ENCODE measurements at places on chromosomes 3 and 15.

- peaks cover 17% of the 10 kb centered on the region for H3K27me3 ChIP-seq
- H3K27ac ChIP-seq: no peak overlapping the region
- H3K4me1 ChIP-seq: peaks cover 2% of the 10 kb centered on the region
- DNase-seq: no peak
- H3K4me3 ChIP-seq: no peak overlapping the region
Observed at GRCh38 chr15:83208367-83208661, 691 bp upstream of the HDGFL3 start.

DNA sequence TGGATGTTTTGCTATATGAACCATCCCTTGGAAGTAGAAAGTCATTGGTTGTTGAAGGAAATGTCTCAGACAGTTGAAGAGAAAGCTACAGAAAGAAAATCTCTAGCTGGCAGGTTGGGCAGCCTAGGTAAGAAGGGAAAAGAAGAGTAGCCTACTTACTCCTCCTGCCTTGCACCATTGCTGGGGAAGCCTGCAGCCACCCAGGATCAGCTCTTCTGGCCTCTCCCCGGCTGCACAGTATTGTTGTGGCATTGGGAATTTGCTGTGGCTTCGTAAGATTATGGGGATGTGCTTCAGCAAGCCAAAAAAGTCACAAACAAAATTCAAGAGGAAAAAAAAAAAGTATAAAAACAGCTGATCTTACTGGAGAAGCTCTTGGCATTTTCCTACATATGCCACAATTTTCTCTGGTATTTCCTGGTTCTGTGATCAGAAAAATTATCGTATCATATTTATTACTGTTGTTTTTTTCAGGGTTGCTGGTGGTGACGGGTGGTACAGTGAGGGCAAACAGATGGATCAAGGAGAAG, 154.2 kb downstream of the TIGIT start:
- H3K27me3 ChIP-seq: no peaks in the 10 kb centered on the region
- peaks cover 3% of the 10 kb centered on the region for H3K36me3 ChIP-seq

DNA sequence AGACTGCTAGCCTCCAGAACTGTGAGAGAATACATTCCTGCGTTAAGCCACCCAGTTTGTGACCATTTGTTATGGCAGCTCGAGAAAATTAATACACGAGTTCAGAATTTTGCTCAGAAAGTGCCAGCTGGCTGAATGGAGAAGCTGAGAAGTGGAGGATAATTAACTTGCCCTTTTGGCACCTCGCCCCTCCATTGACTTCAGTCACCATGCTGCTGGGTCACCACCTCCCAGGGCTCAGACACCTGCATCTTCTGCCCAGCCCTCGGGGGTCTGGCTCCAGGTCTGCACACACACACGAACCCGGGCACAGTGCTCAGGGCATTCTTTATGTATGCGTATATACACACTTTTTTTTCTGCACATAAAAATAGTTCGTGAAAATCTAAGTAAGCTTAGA, 32.0 kb downstream of the AMOTL2 start:
- H3K4me3 ChIP-seq: no peak overlapping the region
- H3K27ac ChIP-seq: no peak overlapping the region
- peaks cover 3% of the 10 kb centered on the region for H3K4me1 ChIP-seq
- DNase-seq: no peak
- no peaks in the 10 kb centered on the region for H3K36me3 ChIP-seq

DNA sequence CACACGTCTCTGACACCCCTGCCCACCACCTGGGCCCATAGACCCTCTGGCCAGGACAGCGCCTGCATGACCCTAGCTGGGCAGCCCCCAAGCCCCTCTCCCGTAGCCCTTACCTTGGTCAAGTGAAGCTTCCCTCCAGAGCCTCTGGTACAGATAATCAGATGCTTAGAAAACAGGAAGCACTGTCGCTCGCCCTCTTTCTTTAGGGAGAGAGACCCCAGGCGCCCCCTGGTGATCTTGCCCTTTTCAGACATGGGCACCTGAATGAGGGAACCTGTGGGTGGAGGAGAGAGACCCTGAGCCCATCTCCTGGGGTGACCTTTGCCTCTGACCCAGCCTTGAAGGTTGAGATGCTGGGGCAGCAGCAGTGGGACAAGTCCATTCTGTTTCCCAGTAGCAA, 65.4 kb downstream of the RASGRF1 start:
- H3K4me3 ChIP-seq: no peak overlapping the region
- peak; percentile 53 for DNase-seq
- peaks cover 15% of the 10 kb centered on the region for H3K4me1 ChIP-seq
- H3K27ac ChIP-seq: no peak overlapping the region
- H3K36me3 ChIP-seq: peaks cover 3% of the 10 kb centered on the region
- H3K27me3 ChIP-seq: no peaks in the 10 kb centered on the region

GRCh38 chr15:88233921-88234320, 22.6 kb downstream of the NTRK3 start:
- peaks cover 23% of the 10 kb centered on the region for H3K27me3 ChIP-seq
- no peaks in the 10 kb centered on the region for H3K4me1 ChIP-seq
- H3K36me3 ChIP-seq: no peaks in the 10 kb centered on the region
- no peak overlapping the region for H3K4me3 ChIP-seq

- H3K27ac ChIP-seq: peak overlapping the region; percentile 80
- no peak for DNase-seq
- no peaks in the 10 kb centered on the region for H3K27me3 ChIP-seq
- peaks cover 31% of the 10 kb centered on the region for H3K4me1 ChIP-seq
- no peak overlapping the region for H3K4me3 ChIP-seq
Observed at GRCh38 chr15:65828585-65828984, 36.5 kb upstream of the DENND4A start.

DNA sequence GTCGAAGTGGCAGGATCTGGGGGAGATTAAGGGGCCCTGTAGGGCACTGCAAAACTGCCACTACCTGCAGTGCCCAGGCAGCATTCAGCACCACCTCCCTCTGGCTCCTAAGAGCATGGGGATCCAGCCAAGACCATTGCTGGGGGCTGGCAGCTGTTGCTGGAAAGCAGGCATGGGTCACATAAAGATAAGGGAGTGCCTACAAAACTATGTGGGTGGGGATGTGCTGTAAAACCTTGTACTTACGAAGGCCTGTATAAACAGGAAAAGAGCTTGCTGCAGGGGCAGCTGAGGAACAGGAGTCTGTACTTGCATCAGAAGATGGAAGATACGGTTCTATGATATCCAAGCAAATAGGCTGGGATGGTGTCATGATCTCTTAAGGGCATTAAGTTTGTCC, 27.1 kb downstream of the IL20RB start:
- H3K4me1 ChIP-seq: no peaks in the 10 kb centered on the region
- H3K27ac ChIP-seq: no peak overlapping the region
- H3K27me3 ChIP-seq: peaks cover 1% of the 10 kb centered on the region
- DNase-seq: no peak
- H3K36me3 ChIP-seq: peaks cover 6% of the 10 kb centered on the region

DNA sequence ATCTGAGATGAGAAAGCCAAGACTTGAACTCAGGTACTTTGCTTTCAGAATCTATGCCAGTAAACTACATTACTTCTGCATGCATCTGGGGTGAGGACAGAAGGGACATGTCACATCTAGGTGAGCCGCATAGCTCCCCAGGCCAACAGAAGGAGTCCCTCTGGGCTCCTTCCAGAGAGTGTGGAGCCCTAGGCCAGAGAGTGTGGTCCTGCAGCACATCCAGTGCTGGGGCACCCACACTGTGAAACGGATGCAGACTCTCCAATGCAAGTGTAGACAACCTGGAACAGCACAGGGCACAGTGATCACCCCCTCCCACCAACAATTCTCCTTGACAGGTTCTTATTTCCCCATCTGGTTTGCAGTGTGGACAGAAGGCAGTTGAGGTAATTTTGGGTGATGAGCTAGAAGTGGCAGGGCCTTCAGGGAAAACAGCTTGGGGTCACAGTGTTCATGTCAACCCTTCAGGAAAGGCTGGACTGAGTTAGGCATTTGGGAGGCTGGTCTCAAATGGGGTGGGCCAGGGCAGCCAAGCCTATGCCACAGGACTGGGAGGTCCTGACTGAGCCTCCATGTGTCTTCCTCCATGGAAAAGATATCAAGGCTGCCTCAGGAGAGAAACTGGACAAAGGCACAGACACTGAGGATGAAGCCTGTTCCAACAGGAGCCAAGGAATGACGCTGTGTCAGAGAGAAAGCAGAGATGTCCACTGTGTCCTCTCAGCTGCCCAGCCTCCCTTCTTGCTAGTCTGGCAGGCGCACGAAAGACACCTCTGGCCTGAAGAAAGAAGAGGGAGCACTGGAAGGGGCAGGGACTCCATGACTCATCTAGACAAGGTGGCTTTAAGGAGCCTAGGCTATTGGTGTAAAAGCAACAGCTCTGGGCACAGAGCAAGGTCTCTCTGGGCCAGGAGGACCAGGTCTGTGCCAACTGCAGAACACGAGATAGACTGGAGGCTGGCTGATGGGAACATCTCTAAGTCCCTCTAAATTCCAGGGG, 1.7 kb downstream of the PLCD1 start:
- DNase-seq: no peak
- H3K36me3 ChIP-seq: no peaks in the 10 kb centered on the region
- H3K27me3 ChIP-seq: peaks cover 16% of the 10 kb centered on the region
- peak overlapping the region; percentile 67 for H3K4me3 ChIP-seq
- peaks cover 25% of the 10 kb centered on the region for H3K4me1 ChIP-seq
- no peak overlapping the region for H3K27ac ChIP-seq

DNA sequence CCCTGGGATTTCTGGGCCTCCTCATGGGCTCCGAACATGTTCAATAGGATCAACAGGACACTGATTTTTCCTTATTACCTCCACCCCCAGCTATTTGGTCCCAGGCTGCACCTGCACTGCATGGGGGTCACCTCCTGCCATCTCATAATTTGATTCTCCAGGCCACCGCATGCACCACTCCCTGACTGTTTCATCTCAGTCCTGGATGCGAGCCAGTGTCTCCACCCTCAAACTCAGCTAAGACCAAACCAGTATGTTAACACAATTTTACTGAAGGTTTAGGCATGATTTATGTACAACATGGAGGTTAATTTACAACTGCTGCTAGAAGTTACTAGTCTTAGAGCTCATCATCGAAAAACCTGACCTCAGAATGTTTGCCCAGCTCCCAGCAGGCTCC, 249.5 kb downstream of the UACA start:
- H3K27me3 ChIP-seq: peaks cover 1% of the 10 kb centered on the region
- no peak for DNase-seq
- H3K36me3 ChIP-seq: peaks cover 4% of the 10 kb centered on the region
- no peak overlapping the region for H3K4me3 ChIP-seq
- peaks cover 9% of the 10 kb centered on the region for H3K4me1 ChIP-seq
- no peak overlapping the region for H3K27ac ChIP-seq

- peaks cover 23% of the 10 kb centered on the region for H3K4me1 ChIP-seq
- no peak for DNase-seq
- H3K36me3 ChIP-seq: peaks cover 23% of the 10 kb centered on the region
- no peaks in the 10 kb centered on the region for H3K27me3 ChIP-seq
Observed at GRCh38 chr3:160444411-160444810, 5.2 kb downstream of the TRIM59 start.

DNA sequence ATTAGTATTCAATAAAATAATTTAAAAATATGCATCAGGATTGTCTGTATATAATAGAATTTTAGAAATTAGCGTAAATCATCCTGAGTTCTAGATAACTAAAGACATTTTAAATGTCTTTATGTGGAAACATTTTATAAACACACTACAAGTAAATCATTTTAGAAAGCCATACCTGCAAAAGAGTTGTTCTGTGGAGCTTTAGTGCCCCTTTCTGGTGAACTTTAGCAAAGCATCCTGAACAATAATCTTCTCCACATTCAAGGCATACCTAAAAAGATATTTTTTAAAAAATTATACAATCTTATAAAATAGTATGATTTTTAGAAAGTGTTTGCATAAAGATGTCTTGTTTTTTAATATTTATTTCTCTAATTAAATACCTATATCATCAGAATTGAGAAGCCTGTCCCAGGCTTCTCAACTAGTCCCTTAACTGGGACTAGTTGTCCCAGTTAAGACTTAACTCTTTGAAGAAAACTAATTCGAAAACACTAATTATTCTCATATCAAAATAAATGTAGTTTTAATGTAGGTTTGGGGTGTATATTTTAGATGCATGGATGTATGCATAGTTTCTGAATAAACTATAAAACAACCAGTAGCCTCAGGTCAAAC, 29.7 kb downstream of the ZBBX start:
- H3K4me3 ChIP-seq: no peak overlapping the region
- peaks cover 5% of the 10 kb centered on the region for H3K27me3 ChIP-seq
- no peaks in the 10 kb centered on the region for H3K36me3 ChIP-seq
- no peak for DNase-seq
- peaks cover 3% of the 10 kb centered on the region for H3K4me1 ChIP-seq
- H3K27ac ChIP-seq: no peak overlapping the region

DNA sequence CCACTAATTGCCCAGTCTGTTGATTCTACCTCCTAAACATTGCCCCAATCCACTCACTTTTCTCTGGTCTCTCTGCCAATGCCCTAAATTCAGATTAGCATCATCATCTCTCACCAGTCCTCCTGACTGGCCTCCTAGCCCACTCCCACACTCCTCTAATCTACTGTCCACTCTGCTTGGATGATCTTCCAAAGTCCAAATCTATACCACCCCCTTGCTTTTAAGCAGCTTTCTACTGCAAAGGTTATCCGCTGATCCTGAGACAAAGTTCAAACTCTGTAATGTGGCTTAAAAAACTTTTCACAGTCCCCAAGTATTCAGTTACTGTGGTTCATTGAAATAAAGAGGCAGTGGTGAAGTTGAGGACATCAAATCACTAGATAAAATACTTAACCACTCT, 37.6 kb downstream of the SNX4 start:
- H3K4me1 ChIP-seq: no peaks in the 10 kb centered on the region
- no peak overlapping the region for H3K27ac ChIP-seq
- no peak for DNase-seq
- no peaks in the 10 kb centered on the region for H3K27me3 ChIP-seq

GRCh38 chr15:40314723-40315276, 7.1 kb upstream of the PLCB2 start:
- H3K27me3 ChIP-seq: peaks cover 1% of the 10 kb centered on the region
- DNase-seq: no peak
- no peak overlapping the region for H3K27ac ChIP-seq
- peaks cover 7% of the 10 kb centered on the region for H3K4me1 ChIP-seq
- H3K4me3 ChIP-seq: no peak overlapping the region

GRCh38 chr3:176431991-176432390, 765.3 kb downstream of the TBL1XR1 start:
- H3K27me3 ChIP-seq: no peaks in the 10 kb centered on the region
- H3K27ac ChIP-seq: no peak overlapping the region
- no peak for DNase-seq
- H3K4me1 ChIP-seq: no peaks in the 10 kb centered on the region

DNA sequence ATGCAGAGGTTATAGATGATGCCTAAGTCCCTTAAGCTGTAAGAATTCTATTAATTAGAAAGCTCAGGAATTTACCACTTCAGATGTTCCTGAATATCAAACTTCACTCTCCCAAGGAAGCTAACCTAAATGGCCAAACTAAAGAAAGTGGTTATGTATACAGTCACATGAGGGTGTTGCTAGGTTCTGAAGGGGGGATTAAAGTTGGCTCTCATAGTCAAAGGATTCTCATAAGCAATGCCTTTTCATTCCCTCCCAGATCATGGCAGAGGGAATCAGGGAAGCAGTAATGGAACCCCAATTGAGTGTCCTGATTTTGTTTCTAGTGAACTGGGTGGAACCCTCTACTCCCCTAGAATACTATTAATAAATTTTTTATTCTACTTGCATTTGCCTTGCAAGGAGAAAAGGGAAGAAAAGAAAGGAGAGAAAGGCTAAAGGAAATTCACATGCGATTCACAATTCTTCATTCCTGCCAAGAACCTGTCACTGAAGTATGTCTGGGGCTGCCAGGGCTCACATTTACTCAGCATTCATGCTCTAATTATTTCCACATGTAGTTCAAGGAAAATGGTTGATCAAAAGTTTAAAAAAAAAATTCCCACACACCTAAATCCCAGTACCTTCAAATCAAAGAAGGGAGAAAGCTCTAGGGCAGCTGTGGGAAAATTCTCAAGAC, 25.1 kb downstream of the FSTL1 start:
- peaks cover 15% of the 10 kb centered on the region for H3K27me3 ChIP-seq
- DNase-seq: no peak
- H3K27ac ChIP-seq: no peak overlapping the region
- no peaks in the 10 kb centered on the region for H3K4me1 ChIP-seq
- H3K36me3 ChIP-seq: no peaks in the 10 kb centered on the region
- H3K4me3 ChIP-seq: no peak overlapping the region

Data from memory B cell (primary cell).